ENCODE measurements at places on chromosomes 3 and 15.

DNA sequence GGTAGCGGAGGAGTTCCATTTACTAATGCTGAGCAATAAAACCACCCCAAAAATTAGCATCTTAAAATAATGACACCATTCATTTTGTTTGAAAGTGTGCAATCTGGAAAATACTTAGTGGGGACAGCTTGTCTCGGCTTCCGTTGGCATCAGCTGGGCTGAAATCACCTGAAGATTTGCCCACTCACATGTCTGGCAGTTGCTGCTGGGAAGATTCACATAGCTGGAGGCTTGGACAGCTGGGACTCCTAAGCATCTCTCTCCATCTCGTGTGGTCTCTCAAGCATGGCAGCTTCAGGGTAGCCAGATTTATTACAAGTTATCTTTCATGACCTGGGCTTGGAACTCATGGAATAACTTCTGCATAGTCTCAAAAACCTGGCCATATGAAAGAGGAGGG, 38.4 kb upstream of the BFSP2 start:
- no peak for DNase-seq

DNA sequence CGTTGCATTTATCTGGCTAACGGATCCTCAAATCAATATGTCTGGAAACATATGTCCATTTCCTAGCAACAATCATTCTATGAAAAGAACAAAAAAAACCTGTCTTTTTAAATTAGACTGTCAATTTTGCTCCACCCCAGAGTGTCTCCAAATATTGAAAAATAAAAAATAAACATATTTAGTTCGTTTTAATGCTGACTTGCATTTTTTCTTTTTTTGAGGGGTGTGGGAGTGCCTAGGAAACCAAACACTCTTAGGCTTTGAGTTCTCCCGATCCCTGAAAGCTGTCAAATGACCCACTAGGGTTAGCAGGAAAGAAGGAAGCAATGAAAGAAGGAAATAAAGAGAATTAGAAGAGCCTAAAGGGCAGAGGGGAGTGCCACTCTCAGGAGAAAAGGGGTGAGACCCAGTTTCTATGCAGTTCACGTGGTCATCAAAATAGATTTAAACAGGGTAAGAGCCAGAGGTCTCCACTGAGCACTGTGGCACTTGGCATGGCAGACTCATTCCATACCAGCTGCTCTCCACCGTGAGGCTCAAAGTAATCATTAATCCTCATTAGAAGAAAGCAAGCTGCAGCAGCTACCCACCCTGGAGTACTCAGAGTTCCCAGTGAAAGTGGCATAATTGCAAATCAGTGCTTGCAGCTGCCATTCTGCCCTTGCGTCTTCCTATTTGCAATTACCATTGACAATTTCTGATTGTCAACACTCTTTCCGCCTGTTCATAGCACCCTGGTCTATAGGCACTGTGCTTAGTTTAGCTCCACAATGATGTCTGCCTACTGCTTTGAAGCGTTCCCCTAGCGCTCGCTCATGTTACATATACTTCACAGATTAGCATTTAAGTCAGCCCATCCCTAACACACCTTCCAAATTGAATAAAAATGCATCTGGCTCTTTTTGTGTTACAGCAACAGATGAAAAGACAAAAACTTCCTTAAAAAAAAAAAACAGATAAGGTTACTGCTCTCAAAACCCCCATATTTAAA, 32.3 kb downstream of the PDZRN3 start:
- peak; percentile 62 for DNase-seq

DNA sequence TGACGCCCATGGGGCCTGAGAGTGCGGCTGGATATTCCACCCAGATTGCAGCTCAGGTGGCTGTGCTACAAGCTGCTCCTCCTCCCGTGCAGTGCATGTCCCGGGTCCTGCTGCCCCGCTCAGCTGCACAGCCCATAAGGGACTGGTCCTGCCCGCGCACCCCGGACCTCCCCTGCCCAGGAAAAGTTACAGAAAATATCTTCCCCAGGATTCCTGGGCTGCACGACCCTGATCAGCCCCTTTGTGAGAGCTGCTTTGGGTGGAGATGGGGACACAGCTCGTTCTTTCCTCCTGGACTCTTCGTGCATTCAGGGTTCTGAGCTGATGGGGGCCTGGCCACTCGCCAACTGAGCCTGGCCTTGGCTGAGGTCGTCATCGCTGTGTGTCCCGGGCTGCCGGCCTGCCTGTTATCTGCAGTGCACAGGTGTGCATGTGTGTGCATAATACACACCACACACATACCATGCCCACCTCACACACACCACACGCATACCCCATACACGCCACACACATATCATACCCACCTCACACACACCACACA, 28.8 kb downstream of the APBA2 start:
- no peak for DNase-seq

- no peak for DNase-seq
Measured at GRCh38 chr3:61237858-61238257, 13.4 kb downstream of the FHIT start.

DNA sequence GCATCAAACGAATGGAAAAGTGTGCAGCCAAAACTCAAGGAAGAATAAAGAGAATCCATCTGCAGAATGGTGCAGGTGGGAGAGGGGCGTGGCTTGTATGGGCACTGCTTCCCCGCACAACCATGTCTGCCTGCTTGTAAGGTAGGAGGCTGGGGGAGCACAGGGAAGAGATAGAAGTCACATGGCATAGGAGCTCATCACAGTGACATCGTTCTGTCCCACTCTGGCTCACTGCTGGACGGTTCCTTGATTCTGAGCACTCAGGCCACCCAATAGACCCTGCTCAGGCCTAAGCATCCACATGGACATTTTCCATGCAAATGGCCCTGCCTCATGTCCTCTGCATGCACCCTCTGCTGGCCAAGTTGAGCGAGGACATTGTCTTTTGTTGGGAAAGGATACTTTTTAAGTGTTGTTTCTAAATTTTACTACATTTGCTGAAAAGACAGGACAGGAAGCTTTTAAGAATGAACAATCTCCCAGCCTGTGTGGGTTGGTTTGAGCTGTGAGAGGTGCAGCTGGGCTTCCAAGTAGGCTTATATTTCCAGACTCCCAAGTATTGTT, 3.1 kb downstream of the MYLK start:
- no peak for DNase-seq

DNA sequence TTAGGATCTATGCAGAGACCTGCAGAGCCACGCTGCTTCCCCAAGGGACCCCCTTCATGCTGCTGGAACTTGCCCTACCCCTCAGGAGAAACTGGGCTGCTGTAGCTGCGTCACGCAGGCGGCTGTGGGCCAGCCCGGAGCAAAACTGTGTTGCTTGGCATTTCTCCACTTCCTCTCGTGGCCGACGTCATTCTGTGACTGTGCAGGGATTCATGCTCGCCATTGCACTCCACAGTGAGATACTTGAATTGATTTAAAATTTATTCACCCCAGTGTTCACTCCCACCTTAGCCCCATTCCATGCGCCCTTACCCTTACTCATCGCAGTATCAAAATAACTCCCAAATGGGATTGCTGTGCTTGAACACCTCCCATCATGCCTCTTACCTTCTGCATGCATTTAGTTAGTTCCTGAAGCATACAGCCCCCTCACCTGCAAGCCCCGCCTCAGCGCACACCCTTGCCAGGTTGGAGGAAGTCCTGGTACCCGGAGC, 45.7 kb downstream of the TMEM44 start:
- DNase-seq: no peak

GRCh38 chr3:32734756-32735155, 49.8 kb downstream of the CNOT10 start:
- no peak for DNase-seq

GRCh38 chr3:117133066-117133465, 423.5 kb downstream of the TUSC7 start:
- DNase-seq: no peak

- no peak for DNase-seq
Measured at GRCh38 chr15:60000824-60001609, 3.1 kb upstream of the FOXB1 start.
